ENCODE measurements at places on chromosomes 7 and 10.
A peak's percentile ranks its signal among the peaks of the same experiment; 100 is the strongest.

DNA sequence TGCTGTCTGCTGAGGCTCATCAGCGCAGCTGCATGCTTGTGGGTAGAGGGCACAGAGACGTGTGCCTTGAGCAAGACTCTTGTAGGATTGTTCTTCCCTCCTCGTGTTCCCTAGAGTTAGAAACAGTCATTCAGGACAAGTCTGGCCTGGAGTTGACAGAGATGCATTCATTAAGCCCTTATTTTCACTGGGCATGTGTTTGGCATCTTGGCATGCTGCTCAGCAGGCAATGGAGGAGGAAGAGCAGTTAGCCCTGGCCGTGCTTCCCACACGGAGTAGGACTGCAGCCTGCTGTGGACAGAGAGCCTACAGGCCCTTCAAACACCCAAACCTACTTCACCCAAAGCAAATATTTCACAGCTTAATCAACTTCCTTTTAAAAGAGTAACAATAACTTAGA lies 73.0 kb upstream of the GJD4 start:
- no peak for DNase-seq

GRCh38 chr10:31359979-31360378 lies 41.0 kb downstream of the ZEB1 start:
- DNase-seq: no peak

GRCh38 chr7:135200821-135201331 lies 10.4 kb downstream of the WDR91 start:
- no peak for DNase-seq

GRCh38 chr10:73819513-73820093 lies 8.2 kb upstream of the NDST2 start:
- DNase-seq: no peak

DNA sequence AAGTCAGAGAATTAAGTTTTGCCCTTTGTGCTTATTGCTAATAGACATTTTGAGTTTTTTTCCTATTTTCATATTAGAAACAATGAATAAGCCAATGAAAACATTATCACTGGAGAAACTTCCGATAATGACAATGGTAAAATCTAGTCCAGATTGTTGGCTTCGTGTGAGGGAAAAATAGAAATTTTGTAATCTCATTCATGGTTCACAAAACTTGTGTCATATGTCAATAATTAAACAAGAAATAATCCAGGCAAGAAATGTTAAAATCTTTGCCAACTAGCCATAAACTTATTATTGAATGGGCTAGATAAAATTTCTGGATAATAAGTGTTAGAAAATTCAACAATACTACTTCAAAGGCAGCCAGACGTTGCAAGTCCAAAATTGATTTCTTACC lies 36.6 kb downstream of the RNLS start:
- no peak for DNase-seq

GRCh38 chr7:18016547-18017444 lies 10.8 kb downstream of the PRPS1L1 start:
- no peak for DNase-seq

- DNase-seq: no peak
Observed at GRCh38 chr10:12067336-12067735, 1.4 kb upstream of the DHTKD1 start.

DNA sequence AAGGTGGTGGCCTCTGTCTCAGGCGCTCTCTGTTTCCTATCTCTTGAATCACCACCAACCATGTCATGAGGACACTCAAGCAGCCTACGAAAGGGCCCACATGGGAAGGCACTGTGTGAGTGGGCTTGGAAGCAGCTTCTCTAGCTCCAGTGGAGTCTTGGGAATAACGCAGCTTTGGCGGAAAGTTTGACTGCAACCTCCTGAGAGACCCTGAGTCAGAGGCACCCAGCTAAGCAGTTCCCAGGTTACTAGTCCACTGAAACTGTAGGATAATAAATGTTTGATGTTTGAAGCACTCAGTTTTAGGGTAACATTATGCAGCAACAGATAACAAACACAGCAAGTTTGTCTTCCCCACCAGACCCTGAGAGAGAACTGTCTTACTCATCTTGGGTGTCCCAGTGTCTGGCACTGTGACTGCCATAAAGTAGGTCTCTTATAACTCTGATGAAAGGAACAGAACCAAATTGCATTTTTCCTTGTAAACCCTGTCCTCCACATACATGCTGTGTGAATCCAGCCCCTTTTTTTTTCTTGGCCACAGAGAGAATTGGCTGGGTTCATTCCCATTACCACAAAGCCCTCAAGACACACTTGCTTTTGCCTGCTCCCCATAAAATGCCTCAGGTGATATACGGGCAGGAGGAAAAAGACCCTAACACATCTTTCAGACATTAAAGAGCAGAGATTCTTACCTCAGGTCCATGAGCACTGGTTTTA lies 185.5 kb downstream of the ZNF365 start:
- DNase-seq: no peak

DNA sequence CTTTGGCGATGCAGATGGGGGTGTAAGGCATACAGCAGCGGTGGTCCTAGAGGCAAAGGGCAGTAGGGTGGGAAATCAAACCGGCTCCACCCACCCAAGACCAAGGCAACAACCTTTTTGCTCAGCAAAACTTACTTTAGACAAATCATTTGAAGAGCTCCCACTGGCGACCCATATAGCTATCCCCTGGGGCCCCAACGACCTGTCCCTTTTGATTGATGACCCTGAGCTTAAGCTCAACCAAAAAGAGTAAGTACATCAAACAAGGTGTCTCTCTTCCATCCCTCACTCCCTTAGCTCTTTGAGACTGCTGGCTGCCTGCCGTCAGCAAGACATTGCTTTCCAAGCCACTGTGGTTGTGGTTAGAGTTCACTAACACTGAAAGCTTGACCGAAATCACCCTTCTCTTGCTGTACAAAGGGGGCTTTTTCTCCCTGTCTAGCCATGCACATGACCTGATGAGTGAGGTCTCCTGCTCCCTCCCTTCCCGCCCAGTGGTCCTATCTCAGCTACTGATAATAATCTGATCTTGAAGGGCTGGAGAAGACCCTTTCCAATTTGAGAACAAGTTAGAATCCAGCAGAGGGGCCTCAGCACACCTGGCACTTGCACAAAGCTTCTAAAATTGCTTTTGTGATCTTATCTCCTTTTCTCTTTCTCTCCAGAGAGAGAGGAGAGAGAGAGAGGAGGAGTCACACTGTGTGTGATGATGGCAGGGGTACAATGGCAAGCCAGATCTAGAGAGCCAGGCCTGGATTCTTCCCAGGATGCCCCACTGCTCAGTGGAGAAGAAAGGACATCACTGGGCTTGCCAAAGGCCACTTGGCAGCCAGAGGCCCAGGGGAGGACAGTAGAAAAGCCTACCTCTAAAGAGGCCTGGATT lies 42.2 kb downstream of the XPNPEP1 start:
- DNase-seq: no peak

GRCh38 chr7:28595076-28595475 lies 182.8 kb downstream of the CREB5 start:
- no peak for DNase-seq

- peak; percentile 57 for DNase-seq
Observed at GRCh38 chr7:105806592-105807447, 69.6 kb downstream of the ATXN7L1 start.

DNA sequence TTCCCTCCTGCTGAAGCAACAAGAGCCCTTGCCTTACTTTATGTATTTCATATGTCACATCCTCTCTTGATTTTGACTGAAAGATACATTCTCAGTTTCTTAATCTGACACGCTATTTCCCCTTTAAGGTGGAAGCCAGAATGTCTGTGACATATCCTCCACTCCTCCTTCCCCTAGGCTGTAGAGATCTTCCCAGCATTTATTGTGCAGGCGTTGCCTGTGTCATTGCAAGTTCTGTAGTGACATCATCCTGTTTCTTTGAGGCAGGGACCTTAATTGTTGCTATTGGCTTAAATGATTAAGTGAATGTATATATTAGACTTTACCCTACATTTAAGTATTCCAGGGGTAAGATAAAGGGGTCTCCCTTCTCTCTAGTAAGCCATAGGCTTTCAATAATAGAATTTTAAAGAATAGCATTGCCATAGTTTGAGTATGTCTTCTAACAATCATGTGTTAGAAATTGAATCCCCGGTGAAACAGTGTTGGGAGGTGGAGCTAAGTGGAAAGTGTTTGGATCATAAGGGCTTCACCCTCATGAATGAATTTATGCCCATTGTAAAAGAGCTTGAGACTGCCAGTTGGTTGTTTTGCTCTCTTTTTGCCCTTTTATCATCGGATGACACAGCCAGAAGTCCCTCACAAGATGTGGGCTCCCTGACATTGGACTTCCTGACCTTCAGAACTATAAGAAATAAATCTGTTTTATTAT lies 189.5 kb upstream of the CDC14C start:
- DNase-seq: no peak

DNA sequence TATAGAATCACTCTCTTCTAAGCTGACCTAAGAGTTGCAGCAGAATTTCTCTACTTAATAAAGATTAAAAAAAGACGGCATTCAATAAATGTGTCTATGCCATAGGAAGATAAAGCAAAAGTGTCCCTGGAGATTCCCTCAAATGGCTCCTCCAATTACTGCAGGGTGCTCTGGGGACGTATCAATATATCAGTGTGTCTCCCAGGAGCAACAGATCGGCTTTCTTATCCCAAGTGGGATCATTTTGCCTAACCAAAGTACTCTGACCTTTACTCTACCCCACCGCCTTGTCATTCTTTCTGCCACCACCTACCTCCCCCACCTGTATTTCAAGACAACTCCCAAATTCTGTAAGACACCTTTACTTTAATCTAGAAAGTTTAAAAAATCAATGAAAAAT lies 202.0 kb upstream of the SEMA3C start:
- no peak for DNase-seq

- no peak for DNase-seq
Observed at GRCh38 chr10:91043173-91043910, 122.5 kb upstream of the ANKRD1 start.

DNA sequence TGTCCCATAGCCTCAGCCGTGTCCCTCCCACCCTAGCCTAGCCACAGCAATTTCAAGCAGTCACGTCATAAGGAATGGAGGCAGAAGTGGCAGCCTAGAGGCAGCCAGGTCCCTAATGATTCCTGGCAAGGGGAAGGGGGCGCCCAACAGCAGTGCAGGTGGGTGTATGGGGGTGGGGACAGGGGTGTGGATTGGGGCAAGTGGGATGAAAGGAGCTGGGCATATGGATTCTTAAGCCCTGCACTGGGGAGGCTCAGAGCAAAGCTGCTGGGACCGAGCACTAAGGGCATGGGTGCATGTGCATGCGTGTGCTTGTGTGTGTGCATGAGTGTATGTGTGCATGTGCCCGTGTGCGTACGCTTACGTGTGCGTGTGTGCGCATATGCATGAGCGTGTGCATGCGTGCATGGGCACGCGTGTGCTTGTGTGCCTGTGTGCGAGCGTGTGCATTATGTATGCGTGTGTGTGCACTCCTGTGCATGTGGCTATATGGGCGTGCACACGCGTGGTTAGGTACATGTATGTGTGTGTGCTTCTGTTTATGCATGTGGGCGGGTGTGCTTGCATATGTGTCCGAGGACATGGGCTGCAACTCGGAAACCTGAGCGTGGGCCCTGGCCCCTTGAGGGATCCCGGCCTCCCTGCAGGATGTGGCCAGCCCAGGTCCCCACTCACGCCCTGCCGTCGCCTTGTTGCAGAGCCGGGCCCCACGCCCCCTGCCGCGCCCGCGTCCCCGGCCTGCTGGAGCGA lies 34.1 kb downstream of the SH2B2 start:
- no peak for DNase-seq

DNA sequence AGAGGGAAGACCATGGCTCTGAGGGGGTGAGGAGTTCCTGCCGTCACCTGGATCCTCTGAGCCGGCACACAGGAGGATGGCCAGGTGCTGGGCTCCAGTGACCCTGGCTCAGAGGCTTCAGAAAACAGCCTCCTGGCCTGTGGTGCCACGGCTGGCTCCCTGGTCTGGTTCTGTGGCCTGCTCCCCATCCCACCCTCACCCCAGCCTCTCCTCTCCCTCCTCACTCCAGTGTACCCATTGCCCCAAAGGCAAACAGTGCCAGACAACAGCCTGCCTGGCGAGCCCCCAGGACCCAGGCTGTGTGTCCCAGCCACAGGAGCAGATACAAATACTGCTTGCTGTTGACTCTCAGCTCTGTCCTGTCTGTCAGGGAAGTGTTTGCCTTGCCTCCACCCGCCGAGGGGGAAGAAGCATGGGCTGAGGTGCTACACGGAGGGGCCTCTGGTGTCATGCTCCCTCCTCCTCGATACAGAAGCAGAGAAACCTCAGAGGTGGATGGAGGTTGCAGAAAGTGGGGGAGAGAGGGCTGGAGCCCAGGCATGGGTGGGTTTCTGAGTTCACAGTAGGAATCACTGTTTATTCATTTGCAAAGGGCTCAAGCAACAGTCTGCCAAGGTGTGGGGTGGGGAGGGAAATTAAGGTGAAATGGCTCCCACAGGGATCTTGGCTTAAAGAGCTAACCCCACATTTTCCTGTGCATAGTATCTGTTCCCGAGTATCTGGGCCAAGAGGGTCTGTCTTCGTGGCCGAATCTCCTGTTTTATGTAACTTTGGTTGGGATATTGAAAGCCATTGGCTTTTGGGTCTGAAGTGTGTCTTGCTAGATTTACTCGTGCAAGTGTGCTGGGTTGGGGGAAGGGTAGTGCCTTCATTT lies 5.5 kb downstream of the ADRA2A start:
- DNase-seq: no peak

DNA sequence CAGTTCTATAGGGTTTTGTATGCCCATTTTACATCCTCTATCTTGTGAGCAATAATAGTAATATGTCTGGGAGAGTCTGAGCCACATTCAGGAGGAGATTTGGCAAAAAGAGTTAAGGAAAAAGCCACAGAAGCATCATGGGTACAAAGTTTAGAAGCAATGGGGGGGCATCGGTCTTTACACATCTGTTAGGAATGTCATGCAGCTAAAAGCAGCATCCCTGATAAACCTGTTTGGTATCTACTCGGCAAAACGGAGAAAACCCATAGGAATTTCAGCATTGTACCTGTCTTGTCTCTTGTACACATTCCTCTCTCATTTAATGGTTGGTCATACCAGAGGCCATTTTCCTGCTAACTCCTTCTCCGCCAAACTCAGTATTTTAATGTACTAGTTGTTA lies 12.5 kb upstream of the HERPUD2 start:
- DNase-seq: no peak

Measured in stimulated activated CD4-positive, alpha-beta T cell treated with anti-CD3 and anti-CD28 coated beads, Interleukin-4, amount 100 ng/mL, for 4 hours (primary cell).